ENCODE measurements at places on chromosomes 11 and 22.

DNA sequence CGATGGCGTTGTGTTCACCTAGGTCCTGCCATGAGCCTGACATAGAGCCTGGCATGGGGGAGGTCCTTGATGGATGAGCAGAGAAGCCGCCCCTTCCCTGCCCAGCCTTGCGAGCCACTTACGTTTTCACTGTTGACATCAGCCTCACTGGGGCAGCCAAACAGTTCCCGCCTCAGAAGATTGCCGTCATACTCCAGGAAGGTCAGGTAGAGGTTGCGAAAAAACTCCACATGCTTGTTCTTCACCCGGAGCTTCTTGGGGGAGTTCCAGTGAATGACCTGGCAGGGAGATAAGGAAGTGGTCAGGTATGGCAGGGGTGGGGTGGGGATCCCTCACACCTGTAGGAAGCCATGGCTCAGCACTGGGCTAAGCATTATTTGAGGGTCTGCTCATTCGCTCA lies 279.3 kb upstream of the SYN3 start:
- no peak for DNase-seq

DNA sequence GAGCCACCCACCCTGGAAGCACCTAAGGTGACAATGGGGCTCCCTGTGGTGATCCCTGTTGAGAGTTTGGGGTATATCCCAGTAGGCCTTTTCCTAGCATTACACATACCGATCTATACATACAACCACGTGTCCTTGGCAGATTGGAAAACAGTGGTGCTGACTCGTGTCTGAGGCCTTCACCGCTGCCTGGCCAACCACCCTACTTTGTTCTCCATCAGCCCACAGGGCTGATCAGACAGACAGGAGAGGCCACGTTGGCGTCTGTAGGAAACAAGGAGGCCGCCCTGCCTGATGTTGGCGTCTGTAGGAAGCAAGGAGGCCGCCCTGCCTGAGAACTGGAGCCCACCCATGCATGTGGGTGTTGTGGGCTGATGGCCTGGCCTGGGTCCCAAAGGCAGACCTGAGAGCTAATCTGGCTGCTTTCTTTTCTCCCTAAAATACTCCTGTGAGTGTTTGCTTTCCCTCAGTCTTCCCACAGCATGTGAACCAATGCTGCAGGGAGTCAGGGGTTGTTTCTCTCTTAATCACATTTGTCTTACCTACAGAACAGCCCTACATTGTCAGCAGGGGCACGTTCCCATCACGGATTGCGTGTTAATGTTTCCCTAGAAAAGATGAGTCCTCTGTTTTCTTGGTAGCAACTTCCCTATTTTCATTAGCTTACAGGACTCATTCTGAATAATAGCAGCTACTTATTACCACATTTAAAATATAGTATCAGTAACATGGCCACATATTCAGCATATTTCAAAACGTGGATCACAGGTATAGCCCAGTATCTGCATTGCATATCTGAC lies 57.2 kb downstream of the SBF1 start:
- no peak for DNase-seq

DNA sequence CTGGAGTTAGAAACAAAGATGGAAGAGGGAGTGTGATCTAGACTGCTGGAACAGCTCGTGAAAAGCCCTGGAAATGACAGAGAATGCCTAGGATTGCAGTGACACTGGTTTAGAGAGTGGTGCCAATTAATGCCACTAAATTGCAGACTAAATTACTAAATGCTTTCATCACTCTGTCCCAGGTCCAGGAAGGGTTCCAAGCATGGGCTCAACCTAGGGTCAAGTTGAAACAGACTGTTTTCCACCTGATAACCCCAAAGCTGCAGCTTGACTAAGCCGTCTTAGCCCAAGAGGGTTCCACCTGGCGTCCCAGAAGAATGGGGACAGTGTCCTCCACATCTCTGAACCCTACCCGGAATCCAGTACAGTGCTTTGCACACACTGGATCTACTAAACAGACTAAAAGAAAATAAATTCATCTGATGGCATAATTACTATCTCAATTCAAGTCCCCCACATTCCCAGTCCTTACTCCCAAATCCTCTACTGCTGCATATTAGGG lies 1.1 kb upstream of the CRY2 start:
- DNase-seq: no peak

GRCh38 chr11:69156673-69157155 lies 979 bp downstream of the SMIM38 start:
- DNase-seq: no peak

DNA sequence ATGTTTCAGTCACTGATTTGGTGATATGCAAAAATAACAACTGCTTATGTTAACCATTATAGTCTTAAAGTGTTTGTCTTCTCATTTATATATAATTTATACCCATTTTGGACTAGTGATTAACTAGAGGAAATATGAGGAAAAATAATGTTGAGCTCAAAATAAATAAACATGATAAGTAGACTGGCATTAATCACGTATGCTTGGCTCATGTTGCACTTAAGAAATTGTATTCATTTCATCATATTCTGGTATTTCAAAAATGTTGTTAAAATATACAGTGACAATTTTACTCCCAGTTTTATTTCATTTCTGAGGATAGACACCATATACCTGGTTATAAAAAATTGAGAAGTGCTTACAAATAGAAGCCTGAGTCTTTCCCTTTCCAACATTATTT lies 3.8 kb upstream of the OR10D3 start:
- no peak for DNase-seq

GRCh38 chr22:47767403-47767802 lies 1005.0 kb downstream of the TBC1D22A start:
- DNase-seq: no peak

DNA sequence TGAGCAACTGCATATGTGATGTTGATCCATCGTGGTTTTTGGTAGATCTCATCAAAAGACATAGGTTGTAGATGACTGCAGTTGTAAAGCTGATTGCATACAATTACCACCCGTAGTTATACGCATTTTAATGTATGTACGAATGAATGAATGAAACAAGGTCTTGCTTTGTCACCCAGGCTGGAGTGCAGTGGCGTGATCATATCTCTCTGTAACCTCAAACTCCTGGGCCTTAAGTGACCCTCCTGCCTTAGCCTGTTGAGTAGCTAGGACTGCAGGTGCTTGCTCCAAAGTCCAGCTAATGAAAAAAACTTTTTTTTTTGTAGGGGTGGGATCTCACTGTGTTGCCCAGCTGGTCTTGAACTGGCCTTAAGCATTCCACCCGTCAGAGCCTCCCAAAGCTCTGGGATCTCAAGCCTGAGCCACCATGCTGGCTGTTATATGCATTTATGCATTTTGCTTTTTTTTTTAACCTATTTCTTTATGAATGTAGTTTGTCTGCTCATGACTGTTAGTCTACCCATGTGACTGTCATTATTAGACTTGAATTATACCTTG lies 53.5 kb downstream of the PPP6R3 start:
- DNase-seq: no peak

GRCh38 chr11:22416462-22416861 lies 78.3 kb downstream of the SLC17A6 start:
- DNase-seq: no peak

- no peak for DNase-seq
Measured at GRCh38 chr11:114478768-114479167, 39.5 kb downstream of the REXO2 start.

GRCh38 chr11:7651700-7652099 lies 21.6 kb downstream of the CYB5R2 start:
- DNase-seq: no peak

DNA sequence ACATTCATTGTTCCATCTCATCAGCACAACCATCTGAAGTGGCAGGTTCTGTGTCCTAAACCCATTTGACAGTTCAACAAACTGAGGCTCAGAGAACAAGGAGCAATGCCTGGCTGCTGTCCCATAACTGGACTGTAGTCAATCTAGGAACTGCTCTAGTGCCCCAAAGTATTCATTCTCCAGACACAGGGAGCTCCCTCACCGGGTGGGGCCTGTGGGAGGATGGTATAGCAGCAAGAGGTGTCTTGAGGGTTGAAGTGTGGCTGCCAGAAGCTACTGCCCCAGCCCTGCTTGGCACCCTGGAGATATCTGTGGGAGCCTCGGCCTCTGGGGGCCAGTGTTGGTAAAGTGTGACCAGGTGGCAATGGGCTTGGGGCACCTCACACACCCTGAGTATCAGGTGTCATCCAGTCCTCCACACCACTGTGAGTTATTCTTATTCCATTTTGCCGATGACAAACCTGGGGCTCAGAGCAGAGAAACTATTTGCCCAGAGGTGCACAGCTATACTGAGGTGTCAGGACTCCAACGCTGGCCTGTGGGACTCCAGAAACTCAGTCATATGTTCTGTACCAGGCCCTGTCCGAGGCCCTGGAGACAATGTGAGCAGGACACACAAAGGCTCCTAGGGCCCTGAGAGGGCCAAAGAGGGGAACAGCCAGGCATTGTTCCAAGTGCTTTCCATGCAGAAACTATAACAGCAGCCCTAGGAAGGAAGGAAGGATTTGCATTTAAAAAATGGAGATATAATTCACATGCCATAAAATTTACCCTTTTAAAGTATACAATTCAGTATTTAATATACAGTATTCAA lies 46.0 kb upstream of the KLHL35 start:
- DNase-seq: no peak

DNA sequence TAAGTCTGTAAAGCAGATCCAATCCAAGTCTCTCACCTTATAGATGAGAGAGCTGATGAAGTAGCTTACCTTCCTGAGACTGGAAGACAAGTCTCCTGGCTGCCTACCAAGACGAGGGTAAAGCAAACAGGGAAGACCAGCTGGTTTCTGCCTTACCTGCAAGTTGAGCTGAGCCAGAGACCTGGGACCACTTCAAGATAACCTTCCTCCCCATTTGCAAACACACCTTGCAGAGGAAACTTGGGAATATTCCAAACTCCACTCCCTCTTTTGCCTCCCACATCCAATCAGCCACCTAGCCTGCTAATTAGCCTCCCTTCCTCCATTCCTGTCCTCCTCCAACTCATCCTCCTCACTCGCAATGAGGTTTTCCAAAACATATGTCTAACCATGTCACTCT lies 23.4 kb upstream of the ROBO3 start:
- DNase-seq: no peak

DNA sequence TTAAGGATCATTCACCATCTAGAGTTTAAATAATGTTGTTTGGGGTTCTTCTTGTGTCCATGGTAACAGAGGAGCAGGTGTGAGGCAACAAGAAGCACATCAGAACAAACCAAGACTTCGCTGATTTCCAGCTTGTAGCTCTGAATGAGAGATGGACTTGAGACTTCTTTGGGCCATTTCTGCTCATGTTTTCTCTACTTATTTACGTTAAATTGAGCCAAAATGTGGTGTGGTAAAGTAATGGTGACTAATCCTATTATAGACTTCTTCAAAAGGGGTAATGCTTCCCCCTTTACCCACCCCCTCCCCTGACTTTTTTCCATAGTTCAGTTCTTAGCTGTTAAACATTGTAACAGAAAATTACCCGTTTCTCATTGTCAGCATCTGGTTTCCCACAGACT lies 65.2 kb downstream of the CSTPP1 start:
- DNase-seq: no peak

- no peak for DNase-seq
Measured at GRCh38 chr11:31492320-31492913, 17.0 kb downstream of the IMMP1L start.

DNA sequence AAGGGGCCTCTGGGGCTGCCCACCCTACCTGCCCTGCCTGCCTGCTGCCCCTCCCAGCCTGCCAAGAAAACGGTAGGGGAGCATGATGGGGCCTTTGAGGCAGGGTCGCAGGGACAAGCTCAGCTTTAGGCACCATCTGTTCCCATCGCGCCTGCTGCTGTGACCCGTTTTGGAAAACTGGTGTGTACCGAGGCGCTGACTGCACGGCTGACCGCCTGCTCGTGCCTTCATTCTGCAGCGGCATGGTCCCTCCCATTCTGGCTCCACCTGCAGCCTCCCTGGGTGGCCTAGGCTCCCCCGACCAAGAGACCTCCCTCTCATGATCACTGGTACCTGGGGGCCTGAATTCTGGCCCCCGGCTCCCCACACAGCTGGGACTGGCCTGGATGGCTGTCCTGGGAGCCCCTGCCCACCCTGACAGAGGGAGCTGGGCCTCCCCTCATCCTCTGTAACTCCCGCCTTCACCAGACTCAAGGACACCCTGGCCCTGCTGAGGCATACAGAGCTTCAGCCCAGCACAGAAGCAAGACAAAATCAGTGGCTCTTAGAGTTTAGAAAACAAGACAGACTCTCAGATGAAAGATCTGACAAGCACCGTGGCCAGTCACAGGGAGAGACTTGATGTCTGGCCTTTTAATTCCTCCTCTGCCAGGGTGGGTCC lies 6.5 kb upstream of the MYRF start:
- DNase-seq: no peak

DNA sequence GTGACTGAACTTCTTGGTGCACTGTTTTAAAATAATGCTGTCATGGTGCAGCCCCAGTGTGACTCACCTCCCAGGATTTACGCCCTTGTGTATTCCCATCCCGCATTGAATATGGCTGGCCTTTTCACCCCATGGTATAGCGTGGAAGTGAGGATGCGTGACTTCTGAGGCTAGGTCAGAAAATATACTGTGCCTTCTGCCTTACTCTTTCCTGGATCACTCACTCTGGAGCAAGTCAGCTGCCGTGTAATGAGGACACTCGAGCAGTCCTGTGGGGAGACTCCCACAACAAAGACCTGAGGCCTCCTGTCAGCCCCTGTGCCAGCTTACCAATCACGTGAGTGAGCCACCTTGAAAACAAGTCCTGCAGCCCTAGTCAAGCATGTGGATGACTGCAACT lies 471.9 kb upstream of the KIRREL3 start:
- no peak for DNase-seq

GRCh38 chr11:42161886-42162285 lies 702.4 kb upstream of the LRRC4C start:
- no peak for DNase-seq

DNA sequence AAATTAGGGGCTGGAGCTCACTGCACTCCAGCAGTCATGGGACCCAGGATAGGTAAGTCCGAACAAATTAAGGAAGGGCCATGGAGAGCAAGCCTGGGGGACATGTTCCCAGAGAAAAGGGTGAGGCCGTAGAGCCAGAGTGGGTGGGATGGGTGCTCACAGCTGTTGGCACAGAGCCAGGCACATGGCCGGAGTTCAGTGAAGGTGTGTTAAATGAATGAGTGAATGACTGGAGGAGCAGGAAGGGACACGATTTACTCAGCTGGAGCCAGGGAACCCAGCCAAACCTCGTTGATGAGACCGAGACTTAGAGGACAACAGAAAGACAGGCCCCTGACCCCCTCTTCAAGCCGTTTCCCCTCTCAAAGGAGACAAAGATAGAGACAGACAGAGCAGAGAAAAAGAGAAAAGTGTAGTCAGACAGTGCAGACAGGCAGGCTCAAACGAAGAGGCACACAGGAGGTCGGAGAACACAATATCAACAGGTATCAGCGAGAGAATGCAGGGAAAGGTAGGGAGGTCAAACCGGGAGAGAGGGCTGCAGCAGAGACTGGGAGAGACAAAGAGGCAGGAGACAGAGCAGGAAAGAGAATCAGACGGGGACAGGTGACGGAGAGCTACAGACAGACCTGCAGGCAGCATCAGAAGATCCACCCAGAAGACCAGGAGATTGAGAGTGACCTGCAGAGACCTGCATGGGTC lies 590 bp downstream of the SLCO2B1 start:
- DNase-seq: no peak

- no peak for DNase-seq
Measured at GRCh38 chr11:123360267-123360936, 69.7 kb upstream of the GRAMD1B start.

GRCh38 chr11:64716473-64717267 lies 6.3 kb downstream of the NRXN2 start:
- no peak for DNase-seq

Measured in mesothelial cell of epicardium (in vitro differentiated cells).